ENCODE measurements at places on chromosomes 5 and 9. TPM values are rescaled to one million over a fixed set of nuclear protein-coding genes. Genes with fewer than 3 reads are reported as not detected.

- no peak for DNase-seq
Observed at GRCh38 chr5:73858054-73858453, 232.1 kb downstream of the ARHGEF28 start.

DNA sequence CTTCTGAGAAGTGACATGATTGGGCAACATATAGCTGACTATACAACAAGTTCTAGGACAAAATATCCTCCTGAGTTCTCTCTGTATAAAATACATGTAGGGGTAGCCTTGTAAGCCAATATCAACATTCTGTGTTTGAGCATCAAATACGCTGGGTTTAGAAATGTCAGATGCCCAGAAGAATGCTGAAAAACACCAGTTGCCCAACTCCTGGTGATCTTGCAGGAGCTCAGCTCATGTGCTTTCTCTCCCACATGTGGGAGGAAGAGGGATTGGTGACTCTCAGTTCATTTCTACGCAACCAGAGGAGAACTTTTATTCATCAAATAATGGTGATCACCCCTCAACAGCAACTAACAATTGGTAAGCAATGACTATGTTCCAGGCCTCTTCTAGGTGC is 810.9 kb upstream of the ACO1 start:
- DNase-seq: no peak

Gene ROPN1L
- polyA plus RNA-seq: 0.29 TPM

DNA sequence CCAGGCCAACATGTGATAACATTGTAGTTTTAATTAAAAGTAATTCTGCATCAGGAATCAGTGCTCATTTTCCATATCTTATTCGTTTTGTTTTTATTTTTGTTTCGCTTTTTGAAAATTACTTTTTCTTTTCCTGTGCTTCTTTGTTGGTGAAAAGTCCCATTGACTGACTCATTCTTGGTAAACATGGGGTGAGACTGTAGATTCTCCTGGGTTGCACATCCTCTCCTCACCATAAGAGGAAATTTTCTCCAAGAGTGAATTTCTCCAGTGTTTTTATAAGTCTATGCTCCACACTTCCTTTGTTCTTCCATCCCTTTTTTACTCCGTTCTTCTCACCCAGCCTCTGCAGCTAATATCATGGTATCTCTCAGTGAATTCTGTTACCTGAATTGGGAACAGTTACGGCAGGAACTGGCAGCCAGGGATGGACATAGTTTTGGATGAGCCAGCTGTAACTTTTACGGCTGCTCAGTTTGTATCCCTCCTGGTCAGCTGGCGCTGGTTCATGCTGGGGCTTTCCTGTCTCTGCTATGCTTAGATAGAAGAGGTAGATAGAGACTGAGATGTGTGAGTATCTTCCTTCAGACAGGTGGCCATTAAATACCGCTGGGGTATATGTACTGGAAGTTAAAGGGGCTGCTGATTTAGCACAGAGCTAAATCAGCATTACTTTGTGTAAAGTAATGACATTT is 80.0 kb downstream of the MAN2A1 start:
- DNase-seq: no peak

Gene PHPT1
- polyA plus RNA-seq: 116 TPM

GRCh38 chr5:55232271-55232984 is 980 bp downstream of the CCNO start:
- no peak for DNase-seq

Gene ZNF618
- 11.2 TPM for polyA plus RNA-seq

DNA sequence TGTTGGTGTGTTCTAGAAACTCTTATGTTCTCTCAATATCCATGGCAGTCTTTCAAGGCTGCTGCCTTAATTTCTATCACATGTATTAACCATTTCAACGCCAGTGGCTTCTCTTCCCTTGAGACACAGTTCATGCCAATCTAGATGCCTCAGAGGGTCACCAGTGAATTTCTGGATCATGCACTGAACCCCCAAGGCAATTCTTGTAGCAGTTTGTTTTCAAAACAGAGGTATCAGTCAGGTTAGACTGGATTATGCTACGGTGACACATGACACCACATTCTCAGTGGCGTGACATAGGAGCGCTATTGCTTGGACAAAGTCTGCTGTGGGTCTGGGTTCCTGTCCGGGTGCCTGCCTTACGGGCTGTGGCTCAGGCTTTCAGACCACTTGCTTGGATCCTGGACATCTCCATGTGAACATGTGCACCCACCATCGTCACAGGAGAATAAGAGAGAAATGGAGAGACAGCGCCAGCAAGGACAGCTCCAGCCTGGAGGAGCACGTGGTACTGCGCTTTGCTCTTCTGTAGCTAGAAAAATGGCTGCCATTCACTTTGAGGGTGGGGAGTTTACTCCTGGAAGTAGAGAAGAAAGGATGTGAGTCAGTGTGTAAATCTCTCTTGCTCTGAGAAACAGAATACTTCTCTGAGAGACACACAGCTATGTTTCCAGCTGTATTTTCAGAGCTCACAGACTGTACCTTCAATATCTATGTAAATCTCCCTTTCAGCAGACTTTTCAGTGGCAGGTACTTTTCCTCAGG is 329.3 kb upstream of the ADCY2 start:
- no peak for DNase-seq

DNA sequence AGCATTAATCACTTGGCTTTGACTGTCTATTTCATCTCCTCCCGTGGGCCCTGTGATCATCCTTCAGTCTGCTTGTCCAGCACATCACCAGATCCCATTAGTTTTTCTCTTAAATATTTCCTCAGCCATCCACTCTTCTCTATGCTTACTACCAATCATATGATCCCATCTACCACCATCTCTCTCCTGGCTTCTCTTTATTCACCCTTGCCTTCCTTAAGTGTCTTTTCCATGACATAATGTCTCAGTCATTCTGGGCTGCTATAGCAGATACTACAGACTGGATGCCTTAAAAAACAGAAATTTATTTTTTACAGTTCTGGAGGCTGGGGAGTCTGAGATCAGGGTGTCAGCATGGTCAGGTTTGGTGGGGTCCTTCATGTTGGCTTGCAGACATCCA is 208.4 kb upstream of the PPP1R2B start:
- no peak for DNase-seq

GRCh38 chr5:61004448-61004847 is 59.4 kb downstream of the NDUFAF2 start:
- DNase-seq: no peak

DNA sequence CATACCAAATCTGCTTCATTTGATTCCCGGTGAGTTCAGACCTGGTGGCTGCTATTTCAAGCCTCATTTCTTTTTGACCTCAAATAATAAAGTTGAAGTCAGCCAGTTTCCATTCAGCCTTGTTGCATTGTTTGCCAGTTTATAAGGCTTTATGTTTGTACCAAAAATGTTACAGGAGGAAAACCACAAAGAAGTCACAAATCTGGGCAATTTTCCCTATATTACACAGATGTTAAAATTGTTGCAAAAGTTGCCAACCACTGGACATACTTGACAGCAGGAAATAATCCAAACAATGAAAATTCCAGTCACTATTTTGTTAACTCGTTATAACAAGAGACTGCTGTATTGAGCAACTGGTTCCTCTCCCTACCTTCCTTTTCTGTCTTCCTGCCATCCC is 1325.0 kb upstream of the DMAC1 start:
- DNase-seq: no peak

DNA sequence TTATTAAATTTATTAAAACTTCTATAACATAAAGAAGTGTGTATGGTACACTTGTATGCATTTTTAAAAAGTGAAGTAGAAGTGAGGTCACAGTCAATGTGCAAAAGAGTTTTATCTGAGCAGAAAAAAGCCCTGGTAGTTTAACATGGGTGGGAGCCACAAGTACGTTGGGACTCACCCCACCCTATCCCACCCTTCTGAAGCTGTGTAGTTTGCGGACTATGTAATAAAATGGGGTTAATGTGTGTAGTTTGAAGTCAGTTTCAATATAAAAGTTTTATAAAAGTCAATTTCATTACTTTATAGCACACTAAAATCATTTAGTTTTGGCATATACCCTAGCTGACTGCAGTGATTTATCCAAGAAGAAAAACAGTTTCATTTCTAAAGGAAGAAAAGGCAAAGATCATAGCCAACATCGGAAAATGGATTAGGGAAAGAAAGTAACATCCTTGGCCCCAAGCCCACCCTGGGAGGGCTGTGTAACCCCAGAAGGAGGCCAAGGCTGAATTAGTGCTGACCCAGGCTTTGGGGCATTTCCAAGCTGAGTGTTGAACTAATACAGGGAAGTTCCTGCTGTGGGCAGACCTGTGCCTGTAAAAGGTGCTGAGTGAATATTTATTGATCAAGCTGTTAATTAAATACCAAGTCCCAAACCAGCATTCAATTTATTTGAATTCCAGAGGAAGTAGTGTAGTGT is 398.6 kb upstream of the ADAMTSL1 start:
- no peak for DNase-seq

Gene CATSPER3
- 0.22 TPM for polyA plus RNA-seq

DNA sequence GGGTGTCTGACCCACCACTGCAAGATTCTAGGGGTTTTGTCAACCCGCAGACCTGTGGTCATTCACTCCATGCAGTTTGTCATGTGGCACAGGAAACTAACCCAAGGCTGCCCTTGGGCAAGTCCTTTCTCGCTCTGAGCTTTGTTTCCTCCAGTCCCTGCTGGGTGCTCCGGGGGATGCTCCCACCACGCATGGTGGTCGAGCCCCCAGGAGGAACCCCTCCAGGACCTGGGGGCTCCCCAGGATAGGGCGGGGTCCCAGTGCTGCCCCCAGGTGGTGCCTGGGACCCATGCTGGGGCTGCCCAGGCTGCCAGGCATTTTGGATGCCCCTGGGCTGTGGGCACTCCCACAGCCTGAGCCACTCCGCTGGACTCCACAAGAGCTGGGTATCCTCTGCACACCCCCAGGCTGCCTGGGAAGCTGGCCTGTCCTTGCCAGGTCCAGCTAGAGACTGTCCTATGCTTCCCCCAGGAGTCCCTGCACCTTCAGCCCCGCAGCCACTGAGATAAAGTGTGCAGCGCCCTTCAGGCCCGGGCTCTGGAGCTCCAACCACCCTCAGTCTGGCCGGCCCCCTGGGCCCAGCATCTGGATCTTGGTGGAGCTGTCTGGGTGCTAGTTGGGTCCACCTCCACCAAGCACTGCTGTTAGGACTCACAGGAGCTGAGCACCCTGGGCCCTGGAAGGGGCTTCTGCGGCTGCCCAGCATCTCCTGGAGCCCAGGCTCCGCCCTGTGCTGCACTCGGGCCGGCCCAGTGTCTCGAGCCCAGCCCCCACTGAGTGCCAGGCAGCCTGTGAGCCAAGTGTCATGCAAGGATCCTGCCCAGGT is 104.3 kb downstream of the PHF2 start:
- no peak for DNase-seq

DNA sequence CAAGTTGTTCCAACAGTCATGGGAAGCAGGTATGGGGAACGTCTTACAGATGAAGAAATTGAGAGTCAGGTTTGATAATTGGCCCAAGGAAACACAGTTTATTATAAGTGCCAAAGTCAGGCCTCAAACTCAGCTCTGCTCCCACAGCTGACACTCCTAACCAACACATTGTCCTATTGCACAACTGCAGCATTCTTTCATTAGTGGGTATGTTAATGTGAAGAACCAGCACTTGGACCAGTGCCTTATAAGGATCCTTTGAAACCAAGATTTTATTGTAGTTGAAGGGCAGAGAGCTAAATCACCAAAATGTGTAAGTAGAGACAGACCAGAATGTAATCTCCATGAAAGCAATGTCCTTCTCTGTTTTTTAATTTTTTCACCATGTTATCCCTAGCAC is 56.1 kb downstream of the GRIA1 start:
- DNase-seq: no peak

GRCh38 chr9:76580188-76580587 is 121.2 kb downstream of the GCNT1 start:
- no peak for DNase-seq

DNA sequence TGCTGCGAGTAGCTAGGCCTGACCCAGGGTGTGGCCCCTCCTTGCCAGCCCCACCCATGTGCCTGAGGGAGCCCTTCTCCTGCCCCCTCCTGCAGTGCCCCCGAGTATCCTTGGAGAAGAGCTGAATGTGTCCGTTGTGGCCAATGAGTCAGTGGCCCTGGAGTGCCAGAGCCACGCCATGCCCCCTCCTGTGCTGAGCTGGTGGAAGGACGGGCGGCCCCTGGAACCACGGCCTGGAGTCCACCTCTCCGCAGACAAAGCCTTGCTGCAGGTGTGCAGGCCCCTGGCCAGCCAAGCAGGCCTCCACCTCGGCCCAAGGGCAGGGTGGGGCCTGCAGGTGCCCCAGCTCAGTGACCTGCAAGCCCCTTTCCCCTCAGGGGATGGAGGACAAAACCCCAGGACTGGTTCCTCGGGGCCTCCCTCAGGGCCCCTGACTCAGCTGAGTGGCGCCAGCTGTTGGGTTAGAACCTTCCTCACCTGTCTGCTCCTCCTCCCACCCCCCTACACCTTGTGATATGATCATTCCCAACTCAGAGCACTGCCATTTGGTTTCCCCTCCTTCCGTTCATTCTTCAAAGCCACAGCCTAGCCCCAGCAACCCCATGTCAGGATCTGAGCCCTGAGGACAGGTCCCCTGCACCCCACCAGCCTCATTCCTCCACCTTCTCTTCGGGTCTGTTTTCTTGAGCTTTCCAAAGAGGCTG is 80.0 kb upstream of the ASS1 start:
- no peak for DNase-seq
